ENCODE measurements at places on chromosomes 5 and 9.

GRCh38 chr9:78296893-78297671 is at the start of gene PSAT1:
PSAT1 (plus strand) TSS chr9:78297125; CDS start chr9:78297211, 86 bp downstream.
- DNase-seq: peak; percentile 83

- DNase-seq: no peak
Measured at GRCh38 chr9:127204771-127205470, 59.7 kb upstream of the GARNL3 start.

- DNase-seq: no peak
Measured at GRCh38 chr9:32603914-32604852, 31.2 kb upstream of the NDUFB6 start.

- DNase-seq: no peak
Measured at GRCh38 chr5:89211836-89212235, 328.9 kb upstream of the MEF2C start.

DNA sequence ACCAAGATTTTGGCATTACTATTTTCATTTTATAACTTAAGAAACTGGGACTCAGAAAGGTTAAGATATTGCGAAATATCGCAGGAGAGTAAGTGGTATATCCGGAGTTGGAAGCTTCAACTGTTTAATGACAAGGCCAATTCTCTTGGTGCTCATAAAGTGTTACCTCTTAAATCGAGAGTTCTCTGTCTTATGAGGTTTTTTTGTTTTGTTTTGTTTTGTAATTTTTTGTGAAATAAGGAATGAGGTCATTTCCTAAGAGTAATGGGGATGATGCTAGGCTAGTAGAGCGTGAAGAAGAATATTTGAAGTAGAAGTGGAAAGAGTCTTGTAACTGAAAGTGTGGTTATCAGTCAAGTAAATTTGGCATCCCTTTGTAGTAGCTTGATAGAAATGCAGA is 183.2 kb upstream of the DAB2 start:
- no peak for DNase-seq

DNA sequence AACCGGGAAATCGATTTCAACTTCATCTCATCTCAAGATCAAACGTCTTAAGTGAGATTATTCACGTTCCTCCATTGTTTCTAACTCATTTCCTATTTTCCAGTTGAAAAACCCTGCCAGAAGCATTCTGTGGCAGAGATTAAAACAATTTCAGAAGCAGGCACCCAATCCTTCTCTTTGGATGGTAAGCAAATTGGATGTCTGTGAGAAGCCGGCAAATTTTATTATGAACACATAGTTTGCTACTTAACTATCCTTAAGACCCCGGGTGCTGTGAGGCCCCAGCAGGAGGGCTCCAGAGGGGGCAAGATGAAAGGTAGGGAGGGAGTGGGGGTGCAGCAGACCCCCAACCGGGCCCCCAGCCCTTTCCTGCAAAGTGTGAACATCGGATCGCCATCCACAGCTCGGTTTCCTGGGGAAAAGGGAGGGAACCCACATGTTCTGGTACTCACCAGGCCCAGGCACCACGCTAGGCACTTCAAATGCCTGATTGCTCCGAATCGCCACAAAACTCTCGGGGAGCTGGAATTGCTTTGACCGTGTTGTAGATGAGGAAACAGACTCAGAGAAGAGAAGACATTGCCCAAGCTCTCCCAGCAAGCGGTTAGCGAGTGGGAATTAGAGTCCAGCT is 167.1 kb upstream of the MVB12B start:
- DNase-seq: no peak

DNA sequence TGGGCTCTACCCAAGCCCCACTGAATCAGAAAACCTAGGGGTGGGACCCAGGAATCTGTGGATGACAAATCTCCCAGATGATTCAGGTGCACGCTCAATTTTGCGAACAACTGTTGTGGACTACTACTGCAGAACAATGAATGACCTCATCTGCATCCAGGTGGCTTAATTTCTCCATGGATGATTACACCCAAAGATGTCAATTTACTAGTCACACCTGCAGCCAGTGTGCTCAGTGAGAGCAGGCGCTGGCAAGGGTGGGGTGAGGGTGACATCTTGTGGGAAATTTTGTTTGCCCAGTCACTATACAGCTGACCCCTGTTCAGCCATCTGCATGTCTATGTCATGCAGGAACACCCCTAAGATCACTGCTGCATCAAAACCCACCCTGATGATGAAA is 118.2 kb downstream of the ENTREP1 start:
- no peak for DNase-seq

GRCh38 chr5:115243412-115243811 is 19.3 kb downstream of the PGGT1B start:
- no peak for DNase-seq

DNA sequence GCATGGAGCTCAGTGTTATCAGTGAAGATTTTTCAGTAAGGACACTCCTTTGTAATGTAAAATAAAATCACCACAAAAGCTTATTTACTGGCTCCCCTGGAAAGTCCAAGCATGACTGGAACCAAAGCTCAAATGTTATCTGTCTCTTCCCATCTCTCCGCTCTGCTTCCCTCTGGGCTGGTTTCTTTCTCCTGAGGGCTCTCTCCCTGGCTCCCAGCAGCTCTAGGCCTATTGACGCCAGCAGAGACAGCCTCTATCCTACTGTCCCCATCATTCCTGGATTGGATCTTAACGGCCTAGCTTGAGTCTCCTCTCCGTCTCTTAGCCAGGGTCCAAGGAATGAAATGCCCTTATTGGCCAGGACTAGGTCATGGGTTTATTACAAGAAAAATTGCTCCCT is 86.1 kb downstream of the TMEM167A start:
- no peak for DNase-seq

- no peak for DNase-seq
Measured at GRCh38 chr5:111928511-111928910, 171.5 kb upstream of the NREP start.

GRCh38 chr5:178994580-178995340 is at the start of gene GRM6:
GRM6 (minus strand) TSS chr5:178995320; CDS start chr5:178994944, 376 bp downstream.
- DNase-seq: no peak

DNA sequence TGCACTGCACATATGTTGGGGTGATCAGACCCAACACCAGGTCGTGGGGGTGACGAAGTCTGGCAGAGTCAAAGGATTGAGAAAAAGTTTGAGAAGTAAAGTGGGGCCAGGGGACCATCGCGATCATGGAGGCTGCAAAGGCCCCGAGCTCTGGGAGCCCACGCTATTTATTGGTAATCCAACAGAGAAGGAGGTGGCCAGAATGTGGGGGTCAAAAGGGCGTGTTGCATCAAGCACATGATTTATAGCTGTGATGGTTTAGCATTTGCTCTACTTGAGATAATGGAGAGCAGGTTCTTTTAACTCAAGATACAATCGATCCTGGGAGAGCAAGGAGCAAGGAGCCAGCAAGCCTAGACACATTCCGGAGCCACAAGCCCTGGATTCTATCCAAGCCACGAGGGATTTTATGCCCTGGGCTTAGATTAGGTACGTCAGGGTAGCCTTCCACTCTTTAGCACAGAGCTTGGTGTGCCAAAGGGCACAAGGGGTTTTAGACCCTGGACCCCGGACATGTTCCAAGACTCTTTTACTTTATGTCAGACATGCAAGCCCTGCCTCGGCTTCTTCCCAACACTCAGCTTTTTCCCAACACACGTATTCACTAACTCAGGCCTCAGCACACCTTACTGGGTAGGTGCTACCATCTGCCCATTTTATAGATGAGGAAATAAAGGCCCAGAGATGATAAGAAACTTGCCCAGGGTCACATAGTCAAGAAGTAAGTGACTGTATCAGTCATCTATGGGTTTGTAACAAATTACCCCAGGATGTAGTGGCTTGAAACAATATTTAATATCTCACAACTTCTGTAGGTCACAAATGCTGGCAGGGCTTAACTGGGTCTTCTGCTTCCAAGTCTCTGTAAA is 39.5 kb downstream of the NSUN2 start:
- no peak for DNase-seq

- DNase-seq: no peak
Measured at GRCh38 chr5:149317281-149318048, 27.8 kb upstream of the GRPEL2 start.

DNA sequence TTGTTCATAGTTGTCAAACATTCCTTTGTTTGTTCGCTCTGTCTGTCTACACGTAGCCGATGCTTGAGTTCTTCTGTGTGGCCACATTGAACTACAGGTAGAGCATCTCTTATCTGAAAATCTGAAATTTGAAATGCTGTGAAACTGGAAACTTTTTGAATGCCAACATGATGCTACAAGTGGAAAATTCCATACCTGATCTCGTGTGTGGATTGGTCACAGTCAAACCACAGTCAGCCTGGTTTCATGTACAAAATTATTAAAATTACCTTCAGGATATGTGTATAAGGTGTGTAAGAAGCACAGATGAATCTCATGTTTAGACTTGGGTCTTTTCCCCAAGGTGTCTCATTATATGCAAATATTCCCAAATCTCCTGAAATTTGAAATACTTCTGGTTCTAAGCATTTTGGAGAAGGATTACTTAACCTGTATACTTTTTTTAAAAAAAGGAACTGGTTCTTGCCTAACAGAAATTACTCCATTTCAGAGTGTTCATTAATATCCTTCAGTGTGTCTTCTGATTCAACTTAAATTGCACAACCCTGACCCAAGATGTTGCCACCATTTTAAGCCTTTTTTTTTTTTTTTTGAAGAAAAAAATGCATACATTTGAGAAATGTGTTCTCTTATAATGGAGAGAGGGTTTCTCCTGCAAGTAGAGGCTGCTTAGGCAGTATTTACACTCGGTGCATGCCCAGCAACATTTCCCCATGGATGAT is 254.3 kb downstream of the MAST4 start:
- no peak for DNase-seq

GRCh38 chr5:90529939-90530677 is 724 bp upstream of the LYSMD3 start:
- peak; percentile 50 for DNase-seq

GRCh38 chr9:77523891-77524290 is 124.2 kb downstream of the GNA14 start:
- DNase-seq: no peak

GRCh38 chr9:4575997-4576396 is 85.7 kb downstream of the SLC1A1 start:
- DNase-seq: no peak
